Activated T-cell treated with anti-CD3 and anti-CD28 coated beads for 24 hours (primary cell): ENCODE measurements at places on chromosomes 2 and 18.

DNA sequence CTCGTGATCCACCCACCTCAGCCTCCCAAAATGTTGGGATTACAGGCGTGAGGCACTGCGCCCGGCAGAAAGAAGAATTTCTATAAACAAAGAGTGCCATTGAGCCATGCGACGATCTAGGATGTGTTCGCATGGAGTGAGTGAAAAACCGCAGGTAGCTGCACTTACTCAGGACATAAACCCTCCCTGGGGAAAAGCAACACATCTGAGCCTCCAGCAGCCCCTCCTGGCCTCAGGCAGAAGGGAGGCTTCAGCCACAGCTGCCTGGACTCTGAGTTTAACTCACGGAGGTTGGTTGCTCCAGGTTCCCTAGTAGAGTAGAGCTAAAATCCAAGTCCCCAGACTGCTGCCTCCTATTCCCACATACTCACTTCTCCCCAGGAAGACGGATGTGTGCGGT, 11.3 kb upstream of the STK25 start:
- DNase-seq: no peak

GRCh38 chr2:27251766-27252165, 11.1 kb downstream of the SLC30A3 start:
- DNase-seq: no peak

GRCh38 chr18:78980279-78980771, 707 bp downstream of the SALL3 start:
- DNase-seq: no peak

- no peak for DNase-seq
Measured at GRCh38 chr18:11149441-11150270, at the start of gene PIEZO2. TSS of gene PIEZO2 (minus strand) at chr18:11149569. CDS start at chr18:11148588, 981 bp downstream.

GRCh38 chr2:72362733-72363132, 215.1 kb upstream of the CYP26B1 start:
- DNase-seq: no peak

- DNase-seq: no peak
Measured at GRCh38 chr2:136572335-136572734, 193.0 kb upstream of the THSD7B start.

GRCh38 chr2:71174207-71174606, 43.8 kb downstream of the MPHOSPH10 start:
- DNase-seq: no peak

GRCh38 chr2:8574196-8575037, 107.4 kb upstream of the ID2 start:
- DNase-seq: no peak

GRCh38 chr2:25821225-25822056, 56.8 kb downstream of the ASXL2 start:
- no peak for DNase-seq

GRCh38 chr2:32825291-32825712, 121.5 kb upstream of the LTBP1 start:
- DNase-seq: no peak

- no peak for DNase-seq
Measured at GRCh38 chr18:36511791-36512352, 214.4 kb downstream of the FHOD3 start.

DNA sequence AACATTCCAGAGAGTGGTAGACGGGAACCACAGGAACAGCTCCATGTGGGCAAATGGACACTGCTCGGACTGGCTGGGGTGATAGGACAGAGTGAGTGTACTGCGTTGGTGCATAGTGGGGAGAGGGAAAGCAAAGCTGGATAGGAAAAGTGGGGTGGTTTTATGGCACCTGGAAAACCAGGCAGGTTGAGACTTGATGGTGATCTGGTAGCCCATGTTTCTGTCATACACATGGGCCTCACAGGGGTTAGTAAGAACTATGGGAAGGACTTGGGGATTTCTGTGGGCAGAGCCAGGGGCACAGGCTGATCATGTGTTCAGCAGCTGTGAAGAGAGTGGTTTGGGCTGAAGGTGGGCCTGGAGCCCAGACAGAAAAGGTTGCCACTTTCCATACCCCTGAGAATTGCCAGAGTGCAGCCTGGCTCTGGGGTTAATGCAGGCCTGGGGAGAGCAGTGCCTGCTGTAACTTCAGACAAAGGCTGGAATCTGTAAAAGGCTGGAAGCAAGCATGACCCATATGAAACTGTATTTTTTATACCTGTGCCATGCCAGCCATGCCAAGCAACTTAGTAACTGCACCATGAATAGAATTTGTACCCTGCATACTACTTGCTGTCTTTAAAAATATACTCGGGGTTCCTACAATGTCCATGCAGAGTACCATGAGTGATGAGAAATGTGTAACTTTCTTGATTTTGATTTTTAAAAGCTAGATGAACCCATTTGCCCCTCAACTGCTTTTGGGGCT, 41.9 kb downstream of the RPIA start:
- no peak for DNase-seq
